ENCODE measurements at places on chromosomes 5 and 9.

- peak; percentile 12 for DNase-seq
Measured at GRCh38 chr5:95555553-95555952, 652 bp downstream of the ARSK start.

- no peak for DNase-seq
Measured at GRCh38 chr5:112958093-112959088, 18.2 kb upstream of the DCP2 start.

DNA sequence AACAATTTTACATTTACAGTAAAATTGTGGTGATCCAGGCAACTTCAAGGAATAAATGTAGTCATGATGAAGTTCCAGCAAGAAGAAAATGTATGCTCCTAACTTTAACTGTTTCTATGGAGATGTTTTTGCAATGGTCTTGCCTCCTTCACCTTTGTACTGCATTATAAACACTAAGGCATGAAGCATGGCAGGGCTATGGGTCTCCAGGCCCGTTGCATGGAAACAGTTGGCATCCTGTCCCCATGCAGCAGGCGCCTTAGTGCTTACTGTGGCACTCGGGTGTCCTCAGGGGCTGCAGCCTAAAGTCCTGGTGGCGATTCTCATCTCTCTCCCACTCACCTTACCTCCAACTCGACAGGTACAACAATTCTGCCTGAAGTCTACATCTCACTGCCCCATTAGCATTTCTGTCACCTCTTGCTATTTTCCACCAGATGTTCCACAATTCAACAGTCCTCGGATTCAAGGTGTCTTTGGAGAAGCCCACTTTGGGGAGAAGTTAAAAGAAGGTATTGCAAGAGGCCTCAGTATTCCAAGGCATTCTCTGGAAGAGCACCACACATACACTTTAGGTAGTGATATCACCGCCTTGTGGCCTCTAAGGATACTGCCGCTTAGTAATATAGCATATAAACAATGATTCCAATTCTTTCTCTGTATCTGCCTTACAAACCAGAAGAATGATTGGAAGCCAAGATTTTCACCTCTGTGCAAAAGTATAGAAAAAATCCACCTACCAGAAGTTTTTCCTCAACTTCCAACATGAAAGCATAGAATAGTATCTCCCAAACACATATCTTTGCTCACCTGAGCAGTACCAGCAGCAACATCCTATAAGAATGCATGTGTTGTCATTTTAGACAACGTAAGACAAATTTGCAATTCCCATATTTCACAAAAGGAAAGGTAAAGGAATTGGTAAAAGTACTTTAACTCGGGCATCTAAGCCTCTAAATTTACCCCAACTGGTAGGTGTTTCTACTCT, 5.1 kb downstream of the LIFR start:
- no peak for DNase-seq

- DNase-seq = no peak
Measured at GRCh38 chr9:12391839-12392509, 301.2 kb upstream of the TYRP1 start.

GRCh38 chr9:121599872-121600585, 51.4 kb upstream of the DAB2IP start:
- DNase-seq = no peak

GRCh38 chr9:121886759-121887485, 206.2 kb downstream of the TTLL11 start:
- DNase-seq = no peak

DNA sequence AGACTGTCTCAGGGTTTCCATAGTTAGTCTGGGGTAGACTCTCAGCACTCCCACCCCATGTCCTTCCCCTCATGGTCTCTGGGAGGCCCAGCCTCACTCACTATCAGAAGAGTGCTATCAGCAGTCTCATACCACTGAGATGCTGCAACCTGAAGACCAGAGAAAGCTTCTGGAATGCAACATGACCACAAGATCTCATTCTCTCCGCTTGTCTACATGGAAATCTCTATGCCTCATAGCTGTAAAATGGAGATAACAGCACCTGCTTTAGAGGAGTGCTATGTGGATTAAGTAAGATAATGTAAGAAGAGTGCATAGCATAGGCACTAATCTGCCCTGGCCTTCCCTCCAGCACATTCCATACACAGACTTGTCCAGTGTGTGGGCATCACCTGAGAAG, 47.0 kb upstream of the ZNF169 start:
- no peak for DNase-seq

- DNase-seq = no peak
Measured at GRCh38 chr5:35320029-35320428, 89.7 kb upstream of the PRLR start.

GRCh38 chr9:115208501-115208900, 90.5 kb upstream of the TNC start:
- DNase-seq = no peak

- DNase-seq = no peak
Measured at GRCh38 chr9:6212722-6213375, 2.8 kb upstream of the IL33 start.

- no peak for DNase-seq
Measured at GRCh38 chr9:20786807-20787206, 102.7 kb downstream of the FOCAD start.

DNA sequence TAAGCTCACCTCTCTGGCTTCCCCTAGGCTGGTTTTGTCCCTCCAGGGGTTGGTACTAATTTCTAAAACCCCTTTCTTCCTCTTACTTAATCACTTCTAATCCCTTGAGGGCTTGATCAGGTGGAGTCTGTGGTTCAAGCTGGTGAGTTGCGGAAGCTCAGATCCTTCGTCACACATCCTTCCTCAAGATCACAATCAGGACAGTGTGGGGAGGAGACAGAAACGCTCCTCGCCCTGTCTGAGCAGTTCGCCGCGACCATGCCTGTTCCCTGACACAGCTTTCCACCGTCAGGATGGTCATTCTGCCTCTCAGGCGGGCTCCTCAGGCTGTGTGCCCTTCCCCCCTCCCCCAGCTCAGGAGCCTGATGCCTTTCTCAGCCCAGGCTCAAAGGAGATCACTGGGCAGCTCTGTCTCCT, 24.3 kb downstream of the CPLX2 start:
- no peak for DNase-seq

- peak; percentile 5 for DNase-seq
Measured at GRCh38 chr5:92017776-92018175, 634.7 kb upstream of the ARRDC3 start.

GRCh38 chr5:134948911-134949310, 18.8 kb upstream of the CATSPER3 start:
- no peak for DNase-seq

DNA sequence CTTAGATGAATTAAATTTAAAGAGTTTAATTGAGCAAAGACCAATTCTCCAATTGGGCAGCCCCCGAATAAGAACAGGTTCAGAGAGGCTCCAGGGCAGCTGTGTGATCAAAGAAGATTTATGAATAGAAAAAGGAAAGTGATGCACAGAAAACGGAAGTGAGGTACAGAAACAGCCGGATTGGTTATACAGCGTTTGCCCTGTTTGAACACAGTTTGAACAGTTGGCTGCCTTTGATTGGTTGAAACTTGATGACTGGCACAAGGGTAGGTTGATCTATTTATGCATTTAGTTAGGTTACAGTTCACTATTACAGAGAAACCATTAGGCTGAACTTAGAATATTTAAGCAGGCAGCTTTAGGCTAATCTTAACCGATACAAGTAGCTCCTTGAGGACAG, 29.5 kb downstream of the NIM1K start:
- DNase-seq = no peak

DNA sequence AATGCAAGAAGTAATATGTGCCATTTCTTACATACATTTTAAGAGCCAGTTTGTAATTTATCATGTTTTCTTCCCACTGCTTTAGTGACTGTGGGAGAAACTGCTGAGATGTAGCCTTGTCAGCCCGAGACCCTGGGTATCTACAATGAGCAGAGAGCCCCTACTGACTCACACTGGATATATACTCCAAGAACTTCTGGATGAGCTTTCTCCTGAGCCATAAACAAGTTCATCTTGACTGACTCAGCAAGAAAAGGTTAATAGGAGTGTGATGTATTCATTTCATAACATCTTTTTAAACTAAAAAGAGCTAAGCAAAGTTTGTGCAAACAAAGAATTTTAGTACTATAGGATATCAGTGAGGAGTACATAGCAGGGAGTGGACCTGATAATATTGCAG, 182.5 kb downstream of the EDIL3 start:
- DNase-seq = no peak

DNA sequence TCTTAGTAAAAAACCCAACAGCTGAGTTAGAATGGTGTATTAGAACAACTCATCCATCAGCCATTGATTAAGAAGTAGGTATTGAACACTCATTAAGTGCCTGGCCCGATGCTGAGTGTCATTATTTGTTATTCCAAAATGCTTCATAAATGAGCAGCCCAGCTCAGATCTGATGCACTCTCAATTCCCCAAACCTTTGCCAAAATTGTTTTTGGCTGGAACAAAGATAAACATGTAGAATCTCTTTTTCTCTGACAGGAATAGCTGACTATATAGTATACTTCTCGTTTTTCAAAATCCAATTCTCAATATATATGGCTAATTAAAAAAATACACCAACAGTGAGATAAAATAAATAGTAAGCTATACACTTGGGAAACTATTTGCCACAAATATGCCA, 20.0 kb upstream of the ANKRD55 start:
- no peak for DNase-seq

GRCh38 chr5:175683231-175683630, 25.4 kb downstream of the HRH2 start:
- no peak for DNase-seq

GRCh38 chr9:79969393-79970145, 397.8 kb downstream of the TLE4 start:
- DNase-seq = no peak

DNA sequence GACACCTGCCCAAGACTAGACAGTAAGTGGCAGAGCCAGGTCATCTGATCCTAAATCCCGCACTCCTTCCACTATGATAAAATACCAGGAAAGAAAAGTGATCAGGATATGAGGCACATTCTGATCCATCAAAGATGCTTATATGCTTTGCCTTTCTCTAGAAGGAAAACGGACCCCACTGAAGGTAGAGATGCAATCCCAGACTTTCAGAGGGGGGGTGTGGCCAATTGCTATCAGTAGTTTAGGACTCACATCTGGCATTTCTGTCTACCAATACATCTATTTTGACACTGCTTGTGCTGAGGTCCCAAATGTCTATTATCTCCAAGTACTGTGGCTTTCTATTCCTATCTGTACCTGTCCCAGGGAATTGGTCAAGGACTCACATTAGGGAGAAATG, 1.7 kb downstream of the TRIM52 start:
- DNase-seq = no peak

- no peak for DNase-seq
Measured at GRCh38 chr9:81718244-81718643, 28.9 kb upstream of the TLE1 start.
